Fibroblast of villous mesenchyme (primary cell): ENCODE measurements at places on chromosomes 3 and 15.

- no peak for DNase-seq
Observed at GRCh38 chr15:96494505-96494904, 164.0 kb downstream of the NR2F2 start.

GRCh38 chr3:167067787-167068161, 312.3 kb downstream of the ZBBX start:
- DNase-seq: no peak

- no peak for DNase-seq
Observed at GRCh38 chr3:64259636-64260035, 34.4 kb upstream of the PRICKLE2 start.

DNA sequence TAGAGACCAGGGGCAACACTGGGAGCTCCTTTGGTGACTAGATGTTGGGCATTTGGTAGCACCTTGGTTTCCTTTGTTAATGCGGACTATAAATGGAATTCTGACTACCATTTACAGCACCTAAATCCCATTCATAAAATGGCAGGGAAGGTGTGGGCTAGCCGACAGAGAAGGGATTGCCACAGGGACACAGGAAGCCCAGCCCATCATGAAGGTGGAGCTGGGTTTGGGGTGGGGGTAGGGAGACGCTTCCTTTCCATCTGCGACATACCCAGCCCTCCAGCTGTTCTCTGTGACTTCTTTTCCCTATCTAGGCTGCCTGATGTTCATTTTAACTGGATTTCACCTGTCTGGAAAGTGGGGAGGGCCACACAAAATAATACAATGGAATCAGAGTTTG, 21.0 kb downstream of the ABHD2 start:
- no peak for DNase-seq

- DNase-seq: no peak
Observed at GRCh38 chr3:126004692-126005091, 35.7 kb downstream of the ROPN1B start.

- DNase-seq: no peak
Observed at GRCh38 chr3:48950051-48950450, 31.4 kb downstream of the ARIH2 start.

DNA sequence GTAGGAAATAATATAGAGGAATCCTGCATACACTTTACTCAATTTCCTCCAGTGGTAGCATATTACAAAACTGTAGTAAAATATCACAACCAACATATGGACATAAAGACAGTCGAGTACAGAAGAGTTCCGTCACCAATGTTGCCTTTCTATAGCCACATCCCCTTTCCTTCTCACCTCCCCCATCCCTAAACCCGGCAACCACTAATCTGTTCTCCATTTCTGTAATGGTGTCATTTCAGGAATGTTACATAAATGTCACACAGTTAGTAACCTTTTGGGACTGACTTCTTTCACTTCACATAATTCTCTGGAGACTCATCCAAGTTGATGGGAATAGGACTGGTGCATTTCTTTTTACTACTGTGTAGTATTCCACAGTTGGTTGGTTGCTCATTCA, 41.4 kb upstream of the ATG7 start:
- no peak for DNase-seq

- DNase-seq: no peak
Observed at GRCh38 chr15:70710714-70711113, 52.6 kb downstream of the UACA start.

GRCh38 chr15:83320844-83321243, 36.4 kb upstream of the BNC1 start:
- DNase-seq: peak; percentile 35

GRCh38 chr15:29424118-29424517, 154.5 kb upstream of the NSMCE3 start:
- DNase-seq: no peak

GRCh38 chr3:30112411-30112810, 494.0 kb upstream of the TGFBR2 start:
- no peak for DNase-seq
